ENCODE measurements at places on chromosomes 2 and 18. TPM values are rescaled to one million over a fixed set of nuclear protein-coding genes. Genes with fewer than 3 reads are reported as not detected.

FAM228A gene
- not detected for total RNA-seq

INHA gene
- 1.5 TPM for total RNA-seq

NCKAP1 gene
- total RNA-seq, result 80.3 TPM

DNA sequence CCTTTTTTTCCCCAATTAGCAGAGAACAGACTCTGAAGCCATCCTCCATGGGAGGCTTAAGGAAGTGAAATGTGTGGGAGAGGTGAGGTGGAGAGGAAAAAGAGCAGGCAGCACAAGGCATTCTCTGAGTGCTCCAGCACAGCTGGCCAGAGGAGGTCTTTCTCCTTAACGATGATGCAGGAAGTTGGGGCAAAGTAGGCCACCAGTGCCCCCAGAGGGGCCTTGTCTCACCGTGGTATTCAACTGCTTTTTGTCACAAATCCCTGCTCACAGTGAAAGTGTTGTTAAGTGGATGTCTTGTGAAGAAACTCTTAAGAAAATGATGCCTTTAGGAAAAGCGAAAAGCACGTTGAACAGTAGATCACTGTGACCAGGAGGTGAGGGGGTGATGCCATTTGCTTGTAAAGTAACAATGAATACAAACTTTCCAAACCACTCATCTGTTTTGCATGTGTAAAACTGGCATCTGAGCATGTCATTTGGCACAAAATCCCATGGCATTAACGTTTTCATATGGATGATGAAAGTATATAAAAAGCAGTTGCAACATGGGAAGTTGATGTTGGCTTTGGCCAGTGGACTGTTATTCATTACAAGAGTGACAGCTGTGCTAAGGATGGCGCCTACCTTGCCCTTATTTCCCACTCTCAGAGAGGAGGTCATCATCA, 49.2 kb upstream of the CDC42EP3 start:
- no peak overlapping the region for H3K27ac ChIP-seq
- no peak overlapping the region for H3K4me3 ChIP-seq
- no peaks in the 10 kb centered on the region for H3K27me3 ChIP-seq
- no peak for DNase-seq
- no peaks in the 10 kb centered on the region for H3K4me1 ChIP-seq

Data from PC-3 (cell line).